A549 treated with DMSO at 1 μM for 4 hours (cell line): ENCODE measurements at places on chromosomes 2 and 18. TPM values are rescaled to one million over a fixed set of nuclear protein-coding genes. Genes with fewer than 3 reads are reported as not detected.

ANKRD30B gene
- not detected in 5 replicates for total RNA-seq

CDCA7 gene
- total RNA-seq, result 42.5 to 53.7 TPM (median 47.0 TPM) in 5 replicates

AGXT gene
- not detected in 5 replicates for total RNA-seq

GALNT14 gene
- 45.1 to 52.5 TPM (median 49.1 TPM) in 5 replicates for total RNA-seq

GKN1 gene
- 0.57 to 0.74 TPM (median 0.71 TPM) in 5 replicates for total RNA-seq

KLHL41 gene
- 0.14 to 0.20 TPM (median 0.17 TPM) in 5 replicates for total RNA-seq

CYTIP gene
- not detected in 5 replicates for total RNA-seq

SNTG2 gene
- total RNA-seq, result not detected in 5 replicates

RMND5A gene
- total RNA-seq, result 20.2 to 28.2 TPM (median 26.2 TPM) in 5 replicates

ELAC1 gene
- 4.4 to 5.2 TPM (median 4.5 TPM) in 5 replicates for total RNA-seq

CWC22 gene
- total RNA-seq, result 12.2 to 14.9 TPM (median 14.4 TPM) in 5 replicates

CPLX4 gene
- total RNA-seq, result not detected in 5 replicates

BCL2 gene
- 0.48 to 0.84 TPM (median 0.71 TPM) in 5 replicates for total RNA-seq

ZSWIM2 gene
- total RNA-seq, result not detected in 5 replicates

PIK3C3 gene
- total RNA-seq, result 15.8 to 24.5 TPM (median 21.3 TPM) in 5 replicates

EFHD1 gene
- 1.6 to 2.6 TPM (median 1.9 TPM) in 5 replicates for total RNA-seq

FTCDNL1 gene
- total RNA-seq, result 2.2 to 3.0 TPM (median 2.6 TPM) in 5 replicates

SKOR2 gene
- not detected in 5 replicates for total RNA-seq

EVA1A gene
- total RNA-seq, result 12.6 to 14.0 TPM (median 12.7 TPM) in 5 replicates

LNPK gene
- total RNA-seq, result 11.9 to 16.6 TPM (median 15.6 TPM) in 5 replicates

SH3BP4 gene
- total RNA-seq, result 33.2 to 34.7 TPM (median 33.9 TPM) in 5 replicates

KCNK3 gene
- 1.2 to 1.6 TPM (median 1.4 TPM) in 5 replicates for total RNA-seq

ZNF804A gene
- not detected in 5 replicates for total RNA-seq

TDRD15 gene
- total RNA-seq, result not detected in 5 replicates

RESP18 gene
- total RNA-seq, result not detected in 5 replicates

DSEL gene
- total RNA-seq, result 0.34 to 0.55 TPM (median 0.40 TPM) in 5 replicates

CELF4 gene
- total RNA-seq, result 0.05 TPM in 1 of 5 replicates, not detected in the others

CASP10 gene
- total RNA-seq, result 1.8 to 2.7 TPM (median 2.5 TPM) in 5 replicates

ACADL gene
- total RNA-seq, result 0.03 to 0.14 TPM (median 0.08 TPM) in 3 of 5 replicates, not detected in the others

SLC16A14 gene
- total RNA-seq, result 1.0 to 1.9 TPM (median 1.4 TPM) in 5 replicates

LONRF2 gene
- 3.3 to 5.5 TPM (median 4.8 TPM) in 5 replicates for total RNA-seq

TLX2 gene
- 0.14 to 0.43 TPM (median 0.25 TPM) in 5 replicates for total RNA-seq

IL36RN gene
- 0.06 to 0.14 TPM (median 0.07 TPM) in 5 replicates for total RNA-seq

ITGB6 gene
- total RNA-seq, result 0.56 to 1.8 TPM (median 1.0 TPM) in 5 replicates

AP1S3 gene
- total RNA-seq, result 23.7 to 33.6 TPM (median 31.4 TPM) in 5 replicates

SLC9A4 gene
- total RNA-seq, result not detected in 5 replicates
